ENCODE measurements at places on chromosomes 13 and 19.

GRCh38 chr13:97043302-97043701 is 49.0 kb upstream of the OXGR1 start:
- DNase-seq, result no peak

GRCh38 chr19:35909684-35910035 is 1.6 kb upstream of the TYROBP start:
- no peak for DNase-seq

DNA sequence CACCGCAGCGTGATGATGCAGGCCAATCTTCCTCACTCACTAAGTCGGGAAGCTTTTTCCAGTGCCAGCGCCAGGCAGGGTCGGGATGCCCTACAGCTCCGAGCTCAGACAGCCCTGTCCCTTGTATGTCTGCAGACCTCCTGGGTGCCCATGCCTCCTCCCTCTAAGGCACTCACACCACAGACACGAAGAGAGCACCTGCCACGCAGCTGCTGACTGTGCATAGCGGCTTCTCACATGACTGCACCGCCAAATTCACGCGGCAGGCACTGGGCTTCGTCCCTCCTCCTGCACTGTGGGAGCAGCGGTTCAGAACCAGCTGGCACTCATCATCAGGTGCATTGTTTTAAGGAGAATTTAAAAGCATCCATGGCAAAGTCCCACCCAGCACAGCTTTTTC is 88.1 kb downstream of the SLC7A1 start:
- DNase-seq, result peak; percentile 43

DNA sequence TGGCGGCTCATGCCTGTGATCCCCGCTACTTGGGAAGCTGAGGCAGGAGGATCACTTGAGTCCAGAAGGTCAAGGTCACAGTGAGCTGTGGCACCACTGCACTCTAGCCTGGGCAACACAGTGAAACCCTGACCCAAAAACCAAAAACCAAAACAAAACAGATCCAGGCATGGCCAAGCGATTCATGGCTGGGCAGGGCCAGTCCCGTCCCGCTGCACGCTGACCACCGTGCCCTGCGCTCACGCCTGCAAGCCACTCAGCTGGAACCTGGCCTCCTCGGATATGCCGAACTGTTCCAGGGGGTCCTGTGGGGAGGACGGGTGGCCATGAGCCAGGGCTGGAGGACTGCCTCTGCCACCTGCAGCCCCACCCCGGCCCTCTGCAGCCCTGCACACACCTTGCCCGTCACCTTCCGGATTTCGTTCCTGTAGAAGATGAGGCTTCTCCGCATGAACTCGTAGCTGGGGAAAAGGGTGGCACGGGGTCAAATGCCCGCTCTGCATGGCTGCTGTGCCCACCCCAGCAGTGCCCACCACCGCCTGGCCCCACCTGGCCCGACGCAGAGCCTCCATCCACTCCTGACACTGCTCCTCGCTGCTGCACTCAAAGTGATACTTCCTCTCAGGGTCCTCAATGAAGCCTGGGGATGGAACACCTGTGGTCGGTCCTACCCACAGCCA is 2.4 kb downstream of the PLEKHJ1 start:
- DNase-seq, result no peak

- no peak for DNase-seq
Observed at GRCh38 chr13:50376895-50377575, 361.8 kb downstream of the KCNRG start.

GRCh38 chr19:12933287-12934072 is at the start of gene FARSA:
TSS of gene FARSA (minus strand) at chr19:12933711. CDS start at chr19:12933696, 15 bp downstream.
- peak; percentile 54 for DNase-seq

DNA sequence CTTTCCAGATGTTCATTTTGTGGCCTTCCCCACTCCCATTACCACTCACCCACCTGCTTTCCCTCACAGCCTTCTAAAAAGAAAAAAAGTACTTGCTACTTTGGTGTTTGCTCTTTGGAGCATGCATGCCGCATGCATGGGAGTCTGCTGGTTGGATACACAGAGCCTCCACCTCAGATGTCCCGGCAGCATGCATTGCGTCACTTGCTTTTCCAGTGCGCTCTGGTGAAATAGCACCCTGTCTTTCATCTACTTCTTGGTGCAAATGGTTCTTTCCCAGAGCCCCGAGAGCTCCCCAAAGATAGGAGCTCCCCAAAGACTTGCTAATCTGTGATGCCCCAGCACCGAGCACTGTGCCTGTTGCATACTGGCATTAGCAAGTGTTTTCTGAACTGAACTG is 333.2 kb upstream of the ZNF507 start:
- no peak for DNase-seq

GRCh38 chr13:76148926-76149325 is 512.8 kb downstream of the LMO7 start:
- DNase-seq, result no peak
